Renal pelvis (tissue), 12 donors: ENCODE measurements at places on chromosomes 6 and 20. TPM values are rescaled to one million over a fixed set of nuclear protein-coding genes. Genes with fewer than 3 reads are reported as not detected.

The C6orf132 gene
- polyA plus RNA-seq: 5.8 TPM

The MAP7 gene
- polyA plus RNA-seq: 39.1 TPM

The FAM120B gene
- polyA plus RNA-seq: 38.9 TPM

The DLL1 gene
- 13.9 TPM for polyA plus RNA-seq

The SMLR1 gene
- 3.3 TPM for polyA plus RNA-seq

The PAQR8 gene
- 19.8 TPM for polyA plus RNA-seq

The PROKR2 gene
- not detected for polyA plus RNA-seq

The SMPD2 gene
- polyA plus RNA-seq: 15.6 TPM

The RNGTT gene
- 13.6 TPM for polyA plus RNA-seq

The NCR2 gene
- not detected for polyA plus RNA-seq

The CNR1 gene
- 0.85 TPM for polyA plus RNA-seq

The ENPP4 gene
- 15.9 TPM for polyA plus RNA-seq

The OOEP gene
- 0.79 TPM for polyA plus RNA-seq

The GMDS gene
- 68.5 TPM for polyA plus RNA-seq

The SIRPB2 gene
- 1.0 TPM for polyA plus RNA-seq

The ECT2L gene
- polyA plus RNA-seq: 0.35 TPM

The CNKSR3 gene
- 62.0 TPM for polyA plus RNA-seq

The HCK gene
- polyA plus RNA-seq: 2.5 TPM

The SYNDIG1 gene
- polyA plus RNA-seq: 9.2 TPM

The IL17F gene
- polyA plus RNA-seq: 0.36 TPM

The TPX2 gene
- 53.9 TPM for polyA plus RNA-seq

The ZNF334 gene
- polyA plus RNA-seq: 40.5 TPM

The ZNF451 gene
- polyA plus RNA-seq: 47.3 TPM

The TFAP2D gene
- not detected for polyA plus RNA-seq

The OVOL2 gene
- polyA plus RNA-seq: 1.0 TPM

The OPRM1 gene
- 0.06 TPM for polyA plus RNA-seq

The KHDC1L gene
- polyA plus RNA-seq: not detected

The FOXA2 gene
- polyA plus RNA-seq: not detected

The TAF11 gene
- polyA plus RNA-seq: 53.0 TPM

The DOP1A gene
- polyA plus RNA-seq: 44.6 TPM

The ADGRF5 gene
- polyA plus RNA-seq: 24.4 TPM

The GPR6 gene
- polyA plus RNA-seq: not detected

The FAM209B gene
- not detected for polyA plus RNA-seq

The TNFAIP3 gene
- 9.2 TPM for polyA plus RNA-seq

The SNHG17 gene
- 26.5 TPM for polyA plus RNA-seq
